ENCODE measurements at places on chromosomes 1 and 21.
A peak's percentile ranks its signal among the peaks of the same experiment; 100 is the strongest.

GRCh38 chr1:202405928-202406327 lies 57.4 kb downstream of the PPP1R12B start:
- no peak for DNase-seq

DNA sequence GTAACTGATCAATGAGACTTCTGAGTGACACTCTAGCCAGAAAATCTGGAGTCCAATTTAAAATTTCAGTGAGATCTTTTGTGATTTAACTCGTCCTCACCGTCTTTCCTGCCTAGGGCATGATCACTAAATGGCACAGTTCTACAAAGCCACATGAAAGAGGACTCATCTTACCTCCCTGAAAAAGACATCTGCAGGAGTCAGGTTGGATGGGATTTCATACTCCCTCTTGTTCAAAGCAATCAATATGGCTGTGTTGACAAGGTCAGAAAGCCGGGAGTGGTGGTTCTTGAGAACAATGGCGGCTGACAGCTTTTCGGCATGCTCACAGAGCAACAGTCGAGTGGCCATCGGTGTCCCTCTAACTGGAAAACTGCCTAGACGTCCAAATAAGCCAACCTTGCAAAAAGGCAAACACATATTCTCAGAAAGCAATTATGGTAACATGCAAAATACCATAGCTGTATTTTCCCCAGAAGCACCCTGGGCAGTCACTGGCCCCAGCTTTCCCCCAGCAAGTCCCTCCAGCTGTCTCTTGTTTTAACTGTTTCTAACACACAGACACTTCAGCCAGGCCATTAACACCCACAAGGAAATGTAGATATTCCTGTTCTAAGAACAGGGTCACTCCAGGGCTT lies 36.6 kb upstream of the ACTA1 start:
- no peak for DNase-seq

DNA sequence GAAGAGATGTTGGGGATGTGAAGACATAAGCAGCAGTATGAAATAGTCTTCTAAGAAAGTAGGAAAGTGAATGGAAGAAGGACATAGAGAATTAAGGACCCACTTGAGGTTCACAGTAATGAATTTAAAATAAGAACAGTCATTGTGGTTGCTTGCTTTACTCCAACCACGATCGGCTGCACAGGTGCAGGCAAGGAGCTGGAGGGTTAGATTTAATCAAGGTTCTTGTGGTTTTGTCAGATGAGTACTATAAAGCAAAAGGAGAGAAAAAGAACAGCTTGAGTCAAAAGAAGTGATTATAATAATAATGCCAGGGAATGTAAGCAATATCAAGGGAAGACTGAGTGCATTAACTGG lies 46.1 kb upstream of the RBM34 start:
- DNase-seq = no peak

DNA sequence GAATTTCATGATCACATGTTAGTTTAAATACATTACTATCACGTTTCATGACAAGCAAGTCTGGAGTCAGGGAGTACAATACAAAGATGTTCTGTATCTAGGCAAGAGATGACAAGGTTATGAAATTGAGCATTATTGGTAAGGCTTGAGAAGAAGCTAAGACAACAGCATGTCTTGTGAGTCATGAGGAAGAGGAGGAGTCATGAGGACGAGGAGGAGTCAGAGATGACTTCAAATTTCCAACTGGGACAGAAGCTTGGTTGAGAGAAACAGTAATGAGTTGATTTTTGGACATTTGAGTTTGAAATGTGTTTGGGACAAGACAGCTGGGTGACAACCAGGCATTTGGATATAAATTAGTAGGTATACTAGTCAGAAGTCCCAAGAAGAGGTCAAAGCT lies 4.3 kb upstream of the UBE2U start:
- DNase-seq = no peak

DNA sequence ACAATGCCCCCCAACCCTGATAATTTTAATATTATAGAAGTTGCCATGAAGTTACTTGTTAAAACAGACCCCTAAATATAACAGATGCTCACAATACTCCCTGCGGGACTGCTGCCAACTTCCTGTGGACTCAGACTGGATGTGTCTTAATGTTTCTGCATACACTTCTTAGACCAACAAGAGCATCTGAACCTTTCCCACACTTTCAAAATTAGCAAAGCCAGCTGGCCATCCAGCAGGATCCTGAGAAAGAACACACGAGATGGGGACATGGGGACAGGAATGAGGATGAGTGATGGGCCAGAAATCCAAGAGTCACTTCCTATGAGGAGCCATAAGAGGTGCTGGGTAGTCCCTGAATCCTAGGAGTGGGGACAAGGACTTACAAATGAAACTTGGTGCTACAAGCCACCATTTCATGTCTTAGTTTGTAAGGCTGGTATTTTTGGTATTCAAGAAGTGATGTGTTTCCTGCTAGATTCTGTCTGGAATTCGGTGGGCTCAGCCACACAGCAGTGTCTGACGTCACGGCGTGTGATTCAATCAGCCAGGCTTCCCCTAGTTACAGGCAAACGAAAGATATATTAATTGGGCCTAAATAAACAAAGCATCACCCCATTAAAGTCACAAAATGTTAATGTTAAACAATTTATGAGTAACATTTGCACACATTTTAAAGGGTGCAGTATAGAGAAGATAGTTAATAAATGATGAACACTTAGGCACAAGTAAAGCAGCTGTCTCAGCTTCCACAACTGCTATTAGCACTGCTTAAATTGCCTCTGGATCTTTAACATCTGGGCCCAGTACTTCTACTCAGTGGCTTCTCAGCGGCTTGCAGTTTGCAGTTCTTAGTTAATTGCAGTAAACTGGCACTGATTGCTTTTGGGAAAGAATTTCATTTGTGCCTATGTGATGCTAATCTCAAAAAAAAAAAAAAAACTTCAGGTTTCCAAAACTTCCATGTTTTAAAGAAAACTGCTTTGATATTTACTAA lies 41.2 kb upstream of the RGS8 start:
- no peak for DNase-seq

- peak; percentile 73 for DNase-seq
Observed at GRCh38 chr1:20574686-20575540, 14.0 kb upstream of the CDA start.

- no peak for DNase-seq
Observed at GRCh38 chr1:87113313-87113712, 198.9 kb downstream of the HS2ST1 start.

GRCh38 chr1:27596261-27596660 lies 7.7 kb downstream of the AHDC1 start:
- DNase-seq = no peak

DNA sequence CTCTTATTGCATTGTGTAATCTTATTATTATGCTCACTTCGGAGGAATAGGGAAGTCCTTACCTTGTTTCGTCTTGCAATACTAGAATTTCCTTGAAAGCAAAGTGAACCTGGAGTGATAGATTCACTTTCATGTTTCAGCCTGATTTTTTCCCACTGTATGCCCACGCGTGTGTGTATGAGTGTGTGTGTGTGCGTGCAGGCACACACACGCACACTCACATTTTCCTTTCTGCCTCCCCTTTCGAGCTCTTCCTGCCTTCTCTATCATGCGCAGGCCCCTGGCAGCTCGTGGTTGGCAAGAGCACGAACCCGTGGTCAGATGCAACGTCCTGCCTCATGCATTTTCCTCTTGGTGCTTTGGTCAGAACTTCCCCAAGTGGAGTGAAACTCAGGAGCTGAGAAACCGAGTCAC lies at the start of gene GCSAML:
Gene GCSAML (plus strand): TSS at position 366 of the 414 bp plus-strand sequence. CDS start 58 bp downstream, outside the sequence.
- no peak for DNase-seq

DNA sequence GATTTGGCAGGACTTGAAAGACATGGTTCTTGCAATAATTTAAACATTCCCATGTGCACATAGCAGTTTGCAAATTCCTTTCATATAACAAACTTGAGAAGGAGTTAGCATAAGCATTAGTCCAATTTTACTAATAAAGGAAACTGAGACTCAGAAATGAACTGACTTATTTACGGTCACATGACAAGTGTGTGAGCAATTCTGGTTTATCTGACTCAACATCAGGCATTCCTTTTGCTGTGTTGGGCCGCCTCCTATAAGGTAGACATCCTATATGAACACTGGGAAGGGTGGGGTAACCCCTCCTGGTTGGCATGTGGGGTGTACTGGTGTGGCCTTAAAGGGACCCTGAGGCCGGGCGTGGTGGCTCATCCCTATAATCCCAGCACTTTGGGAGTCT lies 8.5 kb upstream of the CPT2 start:
- no peak for DNase-seq

DNA sequence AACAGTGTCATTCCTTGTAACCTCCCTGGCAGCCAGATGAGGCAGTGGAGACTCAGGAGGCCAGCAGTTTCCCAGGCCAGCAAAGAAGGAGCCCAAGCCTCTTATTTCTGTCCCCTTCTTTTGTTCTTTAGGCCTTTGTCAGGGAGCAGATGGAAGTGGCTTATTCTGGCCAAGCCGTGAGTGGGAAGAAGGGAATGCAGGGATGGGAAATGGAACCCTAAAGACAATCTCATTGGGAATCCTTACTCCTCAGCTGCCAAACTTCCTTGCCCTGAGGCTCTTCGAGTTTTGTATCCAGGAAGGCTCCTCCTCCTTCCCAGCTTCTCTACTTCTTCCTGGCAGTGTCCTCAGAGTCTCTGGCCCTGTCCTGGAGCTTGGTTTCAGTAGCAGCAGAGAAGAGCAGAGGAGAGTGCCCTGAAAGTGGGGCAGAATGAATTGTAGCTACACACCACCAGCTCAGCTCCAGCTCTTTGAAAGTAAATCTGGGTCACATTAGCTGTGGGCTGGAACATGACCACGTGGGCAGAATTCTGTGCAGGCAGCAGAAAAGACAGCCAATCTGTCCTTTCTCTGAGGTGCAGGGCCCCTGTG lies 63.9 kb downstream of the NDUFS5 start:
- no peak for DNase-seq

- DNase-seq = no peak
Observed at GRCh38 chr1:12654004-12654567, 10.2 kb downstream of the AADACL4 start.

DNA sequence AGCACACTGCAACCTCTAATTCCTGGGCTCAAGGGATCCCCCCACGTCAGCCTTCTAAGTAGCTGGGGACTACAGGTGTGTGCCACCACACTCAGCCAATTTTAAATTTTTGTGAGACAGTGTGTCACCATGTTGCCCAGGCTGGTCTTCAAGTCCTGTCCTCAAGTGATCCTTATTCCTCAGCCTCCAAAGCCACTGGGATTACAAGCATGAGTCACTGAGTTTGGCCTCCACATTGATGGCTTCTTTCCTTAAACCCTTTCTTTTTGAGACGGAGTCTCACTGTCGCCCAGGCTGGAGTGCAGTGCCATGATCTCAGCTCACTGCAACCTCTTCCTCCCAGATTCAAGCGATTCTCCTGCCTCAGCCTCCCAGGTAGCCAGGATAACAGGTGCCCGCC lies 7.6 kb downstream of the KPNA6 start:
- DNase-seq = no peak

DNA sequence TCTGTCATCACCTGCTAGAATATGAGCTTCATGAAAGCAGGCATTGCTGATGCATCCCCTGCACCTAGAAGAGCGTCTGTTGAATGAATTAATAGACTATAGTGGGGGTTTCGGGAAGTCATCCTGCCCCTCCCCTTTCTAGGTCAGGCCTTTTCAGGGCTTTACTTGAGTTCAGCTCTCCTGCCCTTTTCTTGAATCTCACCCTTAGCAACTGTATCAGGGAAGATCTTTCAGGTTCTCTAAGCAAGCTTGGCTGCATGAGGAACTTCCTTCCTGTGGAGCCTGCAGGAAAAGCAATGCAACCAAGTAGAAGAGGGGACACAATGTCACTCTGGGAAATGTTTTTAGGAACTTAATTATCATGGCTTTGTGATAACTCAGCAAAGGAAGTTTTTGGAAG lies 27.2 kb upstream of the KIAA0040 start:
- no peak for DNase-seq

DNA sequence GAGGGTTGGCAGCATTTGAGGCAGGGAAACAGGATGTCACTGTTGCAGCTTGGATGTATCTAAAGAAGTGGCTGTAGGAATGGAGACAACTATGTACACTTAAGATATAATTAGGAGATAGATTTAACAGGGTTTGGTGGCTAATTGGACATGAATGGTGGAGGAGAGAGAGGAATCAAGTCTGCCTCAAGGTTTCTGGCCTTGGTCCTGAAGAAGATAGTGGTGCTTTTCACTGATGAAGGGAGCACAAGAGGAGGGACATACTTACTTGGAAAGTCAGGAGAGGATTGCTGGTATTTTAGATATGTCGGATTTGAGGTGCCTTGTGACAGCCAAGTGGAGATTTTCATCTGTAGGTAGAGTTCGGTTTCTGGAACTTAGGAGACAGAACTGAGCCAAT lies 123.9 kb downstream of the ST6GALNAC3 start:
- DNase-seq = no peak

GRCh38 chr1:198167436-198167934 lies 10.7 kb downstream of the NEK7 start:
- DNase-seq = no peak

DNA sequence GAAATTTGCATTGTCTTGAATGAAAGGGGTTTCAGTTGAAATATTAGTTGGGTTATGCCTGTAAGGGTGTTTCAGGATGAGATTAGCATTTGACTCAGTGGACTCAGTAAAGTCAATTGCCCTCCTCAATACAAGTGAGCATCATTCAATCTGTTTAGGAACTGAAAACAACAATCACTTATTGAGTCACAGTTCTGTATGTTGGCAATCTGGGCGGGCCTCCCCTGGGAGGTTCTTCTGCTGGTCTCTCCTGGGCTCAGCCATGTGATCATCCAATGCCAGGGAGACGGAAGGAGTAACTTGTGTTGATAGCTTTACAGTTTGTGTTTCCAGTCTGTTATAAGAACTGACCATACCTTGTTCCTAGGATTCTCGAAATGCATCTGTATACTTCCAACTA lies 262.9 kb upstream of the RUNX1 start:
- no peak for DNase-seq

GRCh38 chr21:39079617-39080016 lies 103.6 kb downstream of the PSMG1 start:
- DNase-seq = no peak

GRCh38 chr1:82279241-82279640 lies 478.5 kb downstream of the ADGRL2 start:
- DNase-seq = no peak

DNA sequence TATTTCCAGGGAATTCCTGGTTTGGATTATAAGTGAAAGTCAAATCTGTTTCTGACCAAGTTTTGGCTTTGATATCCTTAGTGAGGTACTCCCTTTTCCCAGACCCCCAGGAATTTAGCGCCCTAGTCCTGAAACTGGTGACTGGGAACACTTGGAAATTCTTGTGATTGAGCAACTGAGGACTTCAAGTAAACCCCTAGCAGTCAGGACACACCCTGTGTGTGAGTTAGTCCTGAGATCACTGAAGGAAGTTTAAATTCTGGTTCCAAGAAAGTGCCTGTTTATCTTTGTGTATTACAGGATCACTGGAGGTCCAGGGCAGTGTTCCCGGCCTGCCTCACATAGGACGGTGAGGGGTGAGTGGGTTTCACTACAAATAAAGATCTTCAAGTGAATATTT lies 95.1 kb upstream of the F3 start:
- DNase-seq = no peak

GRCh38 chr1:10399444-10399941 lies 629 bp downstream of the PGD start:
- no peak for DNase-seq
